ENCODE measurements at places on chromosomes 5 and 9.

DNA sequence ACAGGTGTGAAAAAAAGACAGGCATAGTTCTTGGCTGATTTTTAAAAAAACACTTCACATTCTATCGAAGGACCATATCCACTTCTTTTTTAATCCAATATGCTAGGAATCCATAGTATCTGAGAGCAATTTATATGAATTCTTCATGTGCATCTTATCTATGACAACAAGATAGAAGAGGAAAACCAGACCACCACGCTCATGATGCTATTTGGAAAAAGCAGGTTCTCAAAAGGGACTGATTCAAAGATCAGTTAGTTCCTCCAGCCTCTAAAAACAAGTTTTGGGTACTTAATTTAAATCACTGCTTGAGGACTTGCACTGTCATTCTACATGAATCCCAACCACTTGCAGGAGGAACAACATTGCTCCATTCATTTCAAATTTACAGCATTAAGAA is 6.3 kb downstream of the MEF2C start:
- DNase-seq = no peak

GRCh38 chr5:173760461-173761177 is 127.5 kb upstream of the CPEB4 start:
- no peak for DNase-seq

DNA sequence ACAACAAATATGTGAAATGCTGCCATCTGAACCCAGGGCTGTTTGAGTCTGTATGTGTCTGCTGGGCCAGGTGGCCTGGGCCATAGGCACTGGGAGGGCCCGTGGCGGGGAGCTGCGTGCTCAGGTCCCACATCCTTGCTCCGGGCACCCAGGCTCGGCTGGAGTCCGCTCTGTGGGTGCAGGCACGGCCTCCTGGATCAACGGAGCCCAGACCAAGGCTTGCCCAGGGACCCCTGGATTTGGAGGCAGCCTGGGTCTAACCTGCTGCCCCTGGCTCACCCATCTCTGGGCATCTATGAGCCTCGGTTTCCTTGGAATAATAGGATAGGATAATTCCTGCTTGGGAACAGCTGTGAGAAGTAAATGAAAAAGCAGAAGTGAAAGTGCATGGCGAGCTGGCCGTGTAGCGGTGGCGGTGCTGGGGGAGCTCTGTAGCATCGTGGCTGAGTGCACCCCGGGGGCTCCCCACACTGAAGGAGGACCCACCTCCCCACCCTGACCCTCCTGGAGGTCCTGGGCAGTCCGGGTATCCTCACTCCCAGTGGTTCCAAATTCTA is 1.2 kb downstream of the CDHR2 start:
- no peak for DNase-seq

GRCh38 chr5:149852641-149853330 is 91.8 kb downstream of the PDE6A start:
- DNase-seq = peak; percentile 18

GRCh38 chr9:21461377-21461776 is 20.7 kb downstream of the IFNE start:
- no peak for DNase-seq

DNA sequence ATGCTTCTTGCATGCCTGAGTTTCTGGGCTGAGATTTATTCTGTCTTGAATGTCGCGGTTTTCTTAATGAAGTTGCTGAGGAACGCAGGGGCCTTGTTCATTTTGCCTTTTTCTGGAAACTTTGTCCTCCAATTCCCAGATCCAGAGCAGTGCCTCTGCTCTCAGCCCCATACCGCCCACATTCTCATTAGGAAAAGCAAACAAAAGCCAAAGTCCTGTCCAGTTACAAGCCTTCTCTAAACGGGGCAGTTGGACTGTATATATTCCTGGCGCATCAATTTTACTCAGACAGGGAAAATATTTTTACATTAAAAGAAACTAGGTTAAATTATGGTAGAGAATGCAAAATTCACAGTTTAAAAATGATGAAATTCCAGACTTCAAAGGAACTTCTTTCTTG is 1.2 kb upstream of the PSAT1 start:
- no peak for DNase-seq

DNA sequence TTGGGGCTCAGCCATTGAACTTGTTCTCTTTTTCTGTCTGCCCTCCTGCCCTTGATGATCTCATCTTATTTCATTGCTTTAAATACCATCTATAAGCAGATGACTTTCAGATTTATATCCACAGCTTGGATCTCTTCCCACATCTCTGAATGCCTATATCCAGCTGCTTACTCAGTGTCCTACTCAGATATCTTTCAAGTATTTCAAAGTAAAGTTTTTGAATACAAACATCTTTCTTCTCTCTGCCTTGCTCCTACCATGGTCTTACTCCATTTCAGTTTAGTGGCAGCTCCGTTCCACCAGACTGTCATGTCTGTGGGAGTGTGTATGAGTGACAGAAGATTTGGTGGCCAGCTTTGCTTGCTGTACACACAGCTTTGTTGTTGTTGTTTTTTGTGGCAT is 59.7 kb downstream of the ERBIN start:
- no peak for DNase-seq

DNA sequence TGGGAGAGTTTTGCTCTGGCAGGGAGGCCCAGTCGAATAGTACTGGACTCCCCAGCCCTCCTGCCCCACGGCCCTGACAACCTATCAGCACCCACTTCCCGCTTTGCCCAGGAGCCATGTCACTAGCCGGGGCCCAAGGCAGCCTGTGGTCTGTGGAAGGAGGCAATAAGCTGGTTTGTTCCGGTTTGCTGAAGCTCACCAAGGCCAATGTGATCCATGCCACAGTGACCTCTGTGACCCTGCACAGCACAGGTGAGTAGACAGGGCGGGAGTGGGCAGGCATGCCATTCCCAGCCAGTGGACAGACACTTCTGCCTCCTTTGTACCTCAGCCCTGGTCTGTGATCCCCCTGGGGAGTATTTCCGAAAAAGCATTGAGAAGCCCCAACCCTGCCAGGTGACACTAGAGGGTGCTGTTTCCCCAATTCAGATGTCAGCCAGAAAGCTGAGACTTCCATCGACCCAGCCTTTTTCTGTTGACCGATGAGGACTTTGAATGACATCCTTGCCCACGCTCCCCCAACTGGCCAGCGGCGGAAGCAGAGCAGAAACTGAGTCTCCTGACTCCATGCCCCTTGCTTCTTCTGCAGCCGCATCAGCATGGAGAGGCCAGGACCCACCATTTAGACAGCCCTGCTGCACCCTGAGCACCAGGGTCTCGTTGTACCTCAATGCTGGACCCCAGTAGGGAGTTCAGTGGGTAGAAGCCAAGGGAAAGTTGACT is 9.6 kb downstream of the PCYOX1L start:
- peak; percentile 22 for DNase-seq

- no peak for DNase-seq
Observed at GRCh38 chr5:58241389-58241788, 218.5 kb downstream of the PLK2 start.

GRCh38 chr5:147560718-147561331 is 51.0 kb upstream of the DPYSL3 start:
- DNase-seq = no peak

- DNase-seq = peak; percentile 52
Observed at GRCh38 chr5:139262742-139263445, 30.6 kb upstream of the MATR3 start.

GRCh38 chr9:83959061-83959460 is 21.0 kb downstream of the HNRNPK start:
- no peak for DNase-seq

GRCh38 chr5:31948006-31948405 is 226.1 kb downstream of the GOLPH3 start:
- no peak for DNase-seq

DNA sequence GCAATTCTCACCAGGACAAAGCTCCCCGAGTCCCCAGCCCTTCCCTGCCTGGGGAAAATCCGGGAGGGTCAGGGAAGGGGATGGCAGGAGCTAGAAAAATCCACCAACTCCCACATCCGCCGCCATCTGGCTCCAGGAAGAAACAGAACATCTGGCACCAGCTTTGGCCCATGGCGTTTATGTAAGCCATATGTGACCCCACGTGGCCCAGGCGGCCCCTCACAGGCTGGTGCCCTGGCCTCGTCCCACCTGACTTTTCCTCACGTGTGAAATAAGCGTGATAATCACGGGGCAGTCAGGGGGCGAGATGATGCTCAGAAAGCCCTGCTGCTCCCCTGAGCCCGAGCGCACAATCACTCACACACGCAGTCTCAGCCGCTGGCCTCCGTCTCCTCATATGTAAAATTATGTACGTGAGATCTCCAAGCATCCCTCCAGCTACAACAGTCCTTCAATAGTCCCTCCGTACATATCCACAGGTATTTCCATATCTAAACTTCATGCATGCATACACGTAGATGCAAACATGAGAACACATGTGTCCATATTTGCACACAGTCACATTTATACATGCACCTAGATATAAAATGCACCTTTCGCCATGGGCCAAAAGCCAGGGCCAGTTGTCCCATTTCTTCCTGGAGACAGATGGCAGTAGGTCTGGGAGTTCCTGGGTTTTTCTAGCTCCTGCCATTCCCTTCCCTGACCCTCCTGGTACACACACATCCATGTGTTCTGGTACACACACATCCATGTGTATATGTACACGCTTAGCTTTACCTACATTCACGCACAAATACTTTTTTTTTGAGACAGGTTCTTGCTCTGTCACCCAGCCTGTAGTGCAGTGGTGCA is 28.9 kb downstream of the PLPP7 start:
- DNase-seq = no peak

GRCh38 chr9:6584881-6585597 is 60.5 kb downstream of the GLDC start:
- no peak for DNase-seq

GRCh38 chr5:155732587-155733376 is 594.2 kb upstream of the SGCD start:
- no peak for DNase-seq

GRCh38 chr5:88690409-88691229 is 192.4 kb downstream of the MEF2C start:
- DNase-seq = peak; percentile 42

- DNase-seq = no peak
Observed at GRCh38 chr9:1701113-1701512, 314.0 kb upstream of the SMARCA2 start.

- no peak for DNase-seq
Observed at GRCh38 chr9:133821601-133822429, 83.7 kb upstream of the SARDH start.

- no peak for DNase-seq
Observed at GRCh38 chr5:40364441-40364840, 315.3 kb upstream of the PTGER4 start.

DNA sequence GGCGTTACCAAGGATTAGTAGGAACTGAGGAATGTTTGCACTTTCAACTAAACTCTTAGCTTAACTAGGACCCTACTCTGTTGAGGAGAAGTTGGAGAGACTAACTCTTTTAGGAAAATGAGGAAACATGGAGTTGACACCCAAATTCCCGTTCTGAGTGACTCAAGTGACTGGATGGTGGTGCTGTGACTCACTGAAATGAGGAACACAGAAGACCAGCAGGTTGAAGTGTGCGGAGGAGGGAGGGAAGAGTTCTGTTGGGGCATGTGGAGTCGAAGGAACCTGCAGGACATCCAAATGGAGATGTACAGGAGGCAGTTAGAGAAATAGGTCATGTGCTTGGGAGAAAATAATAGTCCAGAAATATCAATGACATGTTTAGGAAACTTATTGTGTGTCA is 8.2 kb downstream of the HEXB start:
- no peak for DNase-seq

DNA sequence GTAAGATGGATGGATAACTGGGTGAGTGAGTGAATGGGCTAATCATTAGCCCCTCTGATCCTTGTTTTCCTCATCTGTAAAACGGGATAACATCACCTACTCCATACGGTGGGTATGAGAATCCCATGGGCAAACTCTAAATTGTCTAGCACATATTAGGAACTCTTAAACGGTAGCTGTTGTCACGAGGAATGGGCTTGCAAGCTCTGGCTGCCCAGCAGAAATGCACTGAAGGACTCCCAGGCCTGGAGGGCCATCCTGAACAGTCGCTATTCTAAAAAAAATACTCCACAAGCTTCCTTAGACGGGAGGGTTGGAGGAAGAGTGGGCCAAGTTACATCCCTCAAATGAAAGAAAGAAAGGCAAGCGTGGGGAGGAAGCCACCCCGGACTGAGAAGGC is 711 bp upstream of the POU4F3 start:
- DNase-seq = no peak

GRCh38 chr5:90747693-90748092 is 189.1 kb downstream of the ADGRV1 start:
- DNase-seq = no peak

- no peak for DNase-seq
Observed at GRCh38 chr5:79850316-79850822, 140.7 kb downstream of the MTX3 start.

- no peak for DNase-seq
Observed at GRCh38 chr9:132241483-132241839, 79.6 kb downstream of the NTNG2 start.

DNA sequence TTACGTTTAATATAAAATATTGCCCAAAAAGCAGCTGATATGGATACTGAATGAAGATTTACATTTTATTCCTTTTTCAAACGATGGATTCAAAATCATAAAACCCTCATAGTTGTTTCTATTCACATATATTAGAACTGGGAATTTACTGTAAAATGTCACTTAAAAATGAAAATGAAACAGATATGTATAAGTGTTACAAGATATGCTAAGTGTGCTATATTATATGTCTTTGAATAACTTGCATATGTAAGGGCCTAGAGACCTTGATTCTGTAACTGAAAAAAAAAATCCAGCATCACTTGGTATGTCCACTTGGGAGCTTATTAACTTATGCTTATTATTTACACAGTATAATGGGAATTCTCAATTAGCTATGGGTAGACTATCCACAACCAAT is 43.2 kb downstream of the RFX3 start:
- no peak for DNase-seq

GRCh38 chr9:2242831-2243330 is 227.7 kb downstream of the SMARCA2 start:
- DNase-seq = no peak

DNA sequence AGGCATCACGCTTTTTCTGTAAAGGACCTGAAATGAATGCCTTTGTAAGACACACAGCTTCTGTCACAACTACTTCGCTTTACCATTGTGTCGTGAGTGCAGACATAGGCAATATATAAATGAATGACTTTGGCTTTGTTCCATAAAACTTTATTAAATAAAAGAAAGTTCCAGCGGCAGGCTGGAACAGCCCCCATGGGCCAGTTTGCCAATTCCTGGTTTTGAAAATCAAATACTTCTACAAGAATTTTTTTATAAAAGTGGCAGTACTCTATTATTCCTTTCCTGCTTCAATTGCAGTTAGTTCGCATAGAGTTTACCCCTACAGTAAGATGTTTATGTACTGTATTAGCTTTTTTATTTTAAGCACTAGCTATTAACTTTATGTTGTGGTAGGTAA is 53.7 kb downstream of the SRFBP1 start:
- DNase-seq = no peak

DNA sequence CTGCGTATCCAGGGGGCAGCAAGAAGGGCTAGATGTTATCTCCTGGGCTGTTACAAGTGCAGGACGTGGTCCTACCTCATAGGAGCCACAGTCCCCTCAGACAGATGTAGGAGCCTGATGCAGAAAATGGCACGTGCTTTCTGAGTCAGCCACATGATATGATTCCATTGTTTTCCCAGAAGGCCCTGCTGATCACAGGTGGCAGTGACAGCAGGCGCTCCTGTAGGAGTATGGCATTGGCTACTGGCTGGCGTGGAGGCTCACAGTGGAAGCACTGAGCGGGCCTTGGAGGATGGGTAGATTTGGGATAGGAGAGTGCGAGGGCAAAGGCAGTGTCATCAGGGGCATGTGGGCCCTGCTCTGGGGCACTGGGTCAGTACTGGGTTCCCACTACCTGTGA is 21.9 kb downstream of the USP20 start:
- DNase-seq = no peak

GRCh38 chr5:88657906-88658775 is 224.8 kb downstream of the MEF2C start:
- no peak for DNase-seq

- DNase-seq = no peak
Observed at GRCh38 chr5:155057626-155058025, 44.1 kb downstream of the KIF4B start.

Measured in stimulated activated CD8-positive, alpha-beta memory T cell treated with anti-CD3 and anti-CD28 coated beads, Interleukin-2, amount 100 ng/mL, for 48 hours (primary cell).